ENCODE measurements at places on chromosomes 2 and 18.

GRCh38 chr2:14285812-14286211 lies 346.7 kb upstream of the LRATD1 start:
- peak; percentile 12 for DNase-seq

GRCh38 chr2:175251425-175252041 lies 70.0 kb upstream of the ATP5MC3 start:
- DNase-seq, result peak; percentile 60

DNA sequence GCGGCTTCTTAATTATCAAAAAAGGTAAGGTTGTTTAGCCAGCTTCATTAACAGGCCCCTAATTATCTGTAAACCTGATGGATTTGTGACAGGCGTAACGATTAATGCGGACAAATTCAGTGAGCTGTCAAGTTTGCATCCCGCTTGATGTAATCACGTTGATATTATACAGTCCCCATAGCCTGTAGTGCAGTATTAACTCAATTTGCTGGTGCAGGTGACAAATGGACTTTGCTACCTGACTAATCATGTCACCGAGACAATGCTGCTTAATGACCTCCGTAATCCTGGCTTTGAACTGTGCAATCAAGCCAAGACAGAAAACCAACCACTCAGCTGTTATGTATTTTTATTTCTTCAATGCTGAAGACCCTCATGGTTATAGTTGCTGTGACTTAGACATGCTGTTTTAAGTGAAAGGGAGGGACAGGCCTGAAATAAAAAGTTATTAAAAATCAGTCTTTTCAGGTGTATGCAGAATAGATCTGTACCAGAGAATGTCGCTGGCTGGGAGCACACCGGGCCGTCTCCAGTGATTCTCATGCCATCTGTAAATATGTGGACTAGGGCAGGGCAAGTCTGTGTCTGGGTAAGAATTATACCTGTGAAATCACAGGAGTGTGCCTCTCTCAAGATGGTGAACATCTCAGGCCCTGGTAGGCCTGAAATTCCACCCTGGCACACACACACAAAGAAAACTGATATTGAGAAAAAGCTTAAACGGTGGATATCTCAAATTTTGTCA lies 4.3 kb downstream of the TSHZ1 start:
- DNase-seq, result peak; percentile 91

- no peak for DNase-seq
Measured at GRCh38 chr2:125745514-125745913, 910.4 kb upstream of the GYPC start.

DNA sequence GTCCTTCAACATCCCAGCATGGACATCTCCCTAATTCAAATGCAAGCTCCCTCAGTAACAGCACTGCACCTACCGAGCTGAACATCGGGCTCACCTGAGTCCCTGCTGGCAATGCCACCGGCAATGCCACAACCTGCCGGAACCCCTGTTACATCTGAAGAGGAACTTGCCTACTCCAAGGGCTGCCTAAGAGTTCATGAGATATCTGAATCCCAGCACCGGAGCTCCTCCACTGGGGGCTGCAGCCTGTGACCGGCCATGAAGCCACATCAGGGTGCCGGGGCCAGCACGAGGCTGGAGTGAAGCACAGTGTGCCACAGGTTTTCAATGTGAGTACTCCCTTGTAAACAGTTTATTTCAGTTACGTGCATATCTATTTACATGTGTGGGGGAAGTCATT lies 152.9 kb downstream of the EIPR1 start:
- no peak for DNase-seq

DNA sequence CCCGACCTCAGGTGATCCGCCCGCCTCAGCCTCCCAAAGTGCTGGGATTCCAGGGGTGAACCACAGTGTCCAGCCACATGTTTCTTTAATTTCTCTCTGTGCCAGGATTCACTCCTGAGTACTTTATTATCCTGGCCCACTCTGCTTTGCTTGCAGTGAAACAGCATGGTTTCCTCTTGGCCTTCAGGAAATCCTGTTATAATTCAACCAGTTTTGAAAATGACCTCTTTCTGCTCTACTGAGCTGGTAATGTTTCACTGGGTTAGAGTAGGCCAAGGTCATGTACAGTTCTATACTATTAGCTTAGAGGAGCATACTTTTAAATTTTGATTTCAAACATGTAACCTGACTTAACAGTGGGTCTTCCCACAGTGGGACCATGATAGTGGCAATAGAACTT lies 90.6 kb upstream of the PELI1 start:
- DNase-seq, result no peak

GRCh38 chr2:169036736-169037440 lies 5.8 kb upstream of the ABCB11 start:
- no peak for DNase-seq

DNA sequence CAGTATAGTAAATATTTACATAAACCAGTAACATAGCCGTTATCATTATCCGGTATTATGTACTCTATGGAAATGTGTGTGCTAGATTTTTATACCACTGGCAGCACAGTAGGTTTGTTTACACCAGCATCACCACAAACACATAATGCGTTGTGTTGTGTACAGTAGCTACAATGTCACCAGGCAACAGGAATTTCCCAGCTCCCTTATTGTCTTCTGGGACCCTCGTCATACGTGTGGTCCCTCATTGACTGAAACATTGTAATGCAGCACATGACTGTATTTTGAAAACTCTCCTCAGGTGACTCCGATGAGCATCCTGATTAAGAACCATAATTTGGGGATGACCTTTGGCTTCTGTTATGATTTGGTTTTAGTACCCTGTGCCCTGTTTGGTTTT lies 31.3 kb downstream of the EHD3 start:
- DNase-seq, result no peak

DNA sequence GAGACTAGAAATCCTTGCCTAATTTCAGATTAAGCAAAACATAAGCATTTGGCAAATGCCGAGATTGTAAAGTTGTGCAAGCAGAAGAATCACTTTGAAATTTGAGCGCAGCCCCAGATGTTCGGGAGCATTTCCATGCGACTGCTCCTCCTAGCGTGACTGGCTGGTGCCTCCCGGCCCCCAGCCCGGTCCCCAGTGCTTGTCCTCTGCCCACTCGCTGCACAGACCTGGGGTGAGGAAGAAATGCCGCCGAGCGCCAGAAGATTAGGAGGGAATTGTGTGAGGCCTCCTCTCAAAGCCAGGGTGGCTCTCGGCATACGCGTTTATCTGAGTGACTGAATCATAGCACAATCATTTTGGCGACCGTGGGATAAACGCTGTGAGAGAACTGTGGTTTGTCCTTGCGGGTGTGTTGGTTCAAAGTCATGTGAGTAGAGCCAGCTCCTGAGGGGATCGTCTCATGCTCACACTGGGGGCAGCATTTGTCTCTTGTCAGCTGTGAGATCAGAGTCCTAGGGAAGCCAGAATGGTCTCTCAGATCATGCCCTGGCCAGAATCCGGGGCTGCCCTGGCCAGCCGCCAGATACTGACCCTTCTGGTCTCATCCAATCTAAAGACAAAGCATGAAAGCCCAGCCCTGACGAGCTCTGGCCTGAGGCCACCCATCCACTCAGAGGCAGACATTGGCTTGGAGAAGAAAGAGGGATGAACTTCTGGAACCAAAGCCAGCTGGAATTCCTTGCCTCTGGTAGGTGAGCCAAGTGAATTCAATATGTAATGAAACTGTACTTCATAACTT lies 189.3 kb downstream of the SH3RF3 start:
- no peak for DNase-seq

DNA sequence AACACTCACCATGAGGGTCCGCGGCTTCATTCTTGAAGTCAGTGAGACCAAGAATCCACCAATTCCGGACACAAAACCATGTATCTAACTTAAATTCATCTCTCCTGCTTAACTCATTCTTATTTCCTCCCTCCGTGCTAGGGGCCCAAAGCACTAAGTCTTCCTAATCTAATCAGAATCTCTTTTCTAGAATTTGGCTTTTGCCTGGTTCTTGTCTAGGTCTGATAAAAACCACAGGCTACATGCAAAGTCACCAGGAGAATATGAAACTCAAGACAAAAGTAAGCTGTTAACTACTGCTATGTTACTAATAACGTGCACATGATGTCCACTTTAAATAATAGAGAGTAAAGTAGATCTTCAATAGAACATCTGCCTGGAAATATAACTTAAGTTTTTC lies 69.9 kb downstream of the TRIP12 start:
- no peak for DNase-seq

DNA sequence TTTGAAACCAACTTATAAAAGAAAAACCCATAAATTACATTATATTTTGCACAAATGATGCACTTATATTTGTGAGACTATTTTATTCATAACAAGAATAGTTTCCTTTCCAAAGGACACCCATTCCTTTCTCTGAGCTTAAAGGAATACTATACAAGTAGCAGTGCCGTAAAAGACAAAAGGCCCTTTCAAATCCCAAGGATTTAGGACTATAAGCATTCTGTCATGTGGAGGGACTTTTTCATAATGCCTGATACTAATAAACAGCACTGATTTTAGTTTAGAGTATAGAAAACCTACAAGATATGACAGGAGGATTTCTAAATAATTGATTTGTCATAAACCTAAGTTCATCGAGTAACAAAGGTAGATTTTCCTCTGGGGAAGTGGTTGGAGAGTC lies 1134.2 kb upstream of the ZEB2 start:
- DNase-seq, result no peak

- DNase-seq, result no peak
Measured at GRCh38 chr2:170077830-170078569, 99.9 kb upstream of the MYO3B start.

DNA sequence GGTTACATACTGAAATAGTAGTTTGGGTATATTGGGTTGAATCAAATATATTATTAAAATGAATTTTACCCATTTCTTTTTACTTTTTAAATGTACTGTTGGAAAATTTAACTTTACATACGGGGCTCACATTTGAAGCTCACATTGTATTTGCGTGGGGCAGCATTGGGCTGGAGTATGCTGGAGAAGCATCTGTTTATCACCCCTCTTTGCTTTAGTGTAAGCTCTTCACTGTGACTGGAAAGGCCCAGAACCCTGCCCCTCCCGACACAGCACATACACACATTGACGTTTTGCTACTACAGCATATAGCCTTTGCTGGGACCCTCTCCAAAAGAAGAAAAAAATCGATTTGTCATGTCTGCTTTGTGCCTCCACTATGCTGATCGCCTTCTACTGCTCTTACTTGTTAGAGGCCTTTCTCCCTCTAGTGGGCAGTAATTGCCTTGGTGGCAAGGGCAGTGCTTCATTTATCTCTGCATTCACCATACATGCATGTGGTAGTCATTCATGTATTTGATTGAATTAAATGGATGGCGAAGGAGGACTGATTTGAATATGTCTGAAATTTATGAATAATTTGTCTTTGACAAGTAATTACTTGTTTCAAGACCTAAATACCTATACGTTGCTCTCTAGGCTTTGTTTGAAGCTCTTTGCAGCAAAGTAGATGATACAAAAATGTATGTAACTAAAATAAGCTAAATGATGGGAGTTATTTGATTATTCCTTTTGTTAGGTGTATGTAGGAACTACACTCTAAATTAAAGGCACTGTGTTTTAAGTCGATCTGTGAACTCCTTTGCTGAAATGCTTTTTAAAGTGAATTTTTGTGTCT lies 37.4 kb downstream of the VAPA start:
- DNase-seq, result peak; percentile 83

DNA sequence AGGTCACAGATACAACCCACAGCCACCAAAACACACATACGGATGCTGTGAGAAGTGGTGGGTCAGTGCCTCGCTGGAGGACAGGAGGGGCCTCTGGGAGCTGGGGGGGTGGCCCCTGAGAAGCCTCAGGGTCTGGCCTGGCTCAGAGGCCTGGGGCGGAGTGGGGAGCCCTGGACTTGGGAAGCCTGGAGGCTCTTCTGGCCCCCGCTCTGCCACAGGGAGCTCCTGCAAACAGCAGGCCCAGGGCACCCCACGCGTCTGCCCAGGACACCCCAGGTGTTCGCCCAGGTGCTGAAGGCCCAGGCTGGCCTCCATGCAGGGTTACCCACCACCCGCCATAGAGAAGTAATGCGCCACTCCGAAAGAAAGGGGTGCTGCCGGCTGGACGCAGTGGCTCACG lies 25.9 kb downstream of the THAP4 start:
- no peak for DNase-seq

- peak; percentile 89 for DNase-seq
Measured at GRCh38 chr18:75167759-75168618, 41.0 kb downstream of the PTGR3 start.

DNA sequence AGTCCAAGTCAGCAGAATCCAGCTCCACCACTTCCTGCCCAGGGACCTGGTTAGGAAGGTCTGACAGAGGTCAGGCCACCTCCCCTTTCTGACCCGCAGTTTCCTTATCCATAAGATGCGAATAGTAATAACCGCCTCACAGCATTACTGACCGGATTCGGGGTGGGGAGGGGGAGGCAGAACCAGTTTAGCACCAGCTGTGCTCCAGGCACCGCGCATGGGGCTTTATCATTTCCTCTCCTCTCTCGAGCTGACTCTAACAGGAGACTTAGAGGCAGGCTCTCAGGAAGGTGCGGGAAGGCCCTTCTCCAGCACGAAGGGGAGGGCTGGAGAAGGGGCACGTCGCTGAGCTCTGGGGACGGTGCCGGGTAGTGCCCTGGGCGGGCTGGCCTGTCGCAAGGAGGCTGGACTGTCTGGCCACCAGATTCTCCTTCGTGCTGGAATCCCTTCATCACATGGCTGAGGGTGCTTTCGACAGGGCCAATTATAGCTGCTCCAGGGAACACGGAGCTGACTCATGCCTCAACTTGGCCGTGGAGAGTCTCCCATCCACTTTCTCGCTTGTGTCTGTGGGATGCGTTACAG lies 5.7 kb downstream of the EHD3 start:
- DNase-seq, result no peak

GRCh38 chr2:168085801-168086361 lies 161.5 kb downstream of the STK39 start:
- DNase-seq, result peak; percentile 5

- DNase-seq, result peak; percentile 71
Measured at GRCh38 chr2:120737340-120738101, 1.9 kb downstream of the GLI2 start.

DNA sequence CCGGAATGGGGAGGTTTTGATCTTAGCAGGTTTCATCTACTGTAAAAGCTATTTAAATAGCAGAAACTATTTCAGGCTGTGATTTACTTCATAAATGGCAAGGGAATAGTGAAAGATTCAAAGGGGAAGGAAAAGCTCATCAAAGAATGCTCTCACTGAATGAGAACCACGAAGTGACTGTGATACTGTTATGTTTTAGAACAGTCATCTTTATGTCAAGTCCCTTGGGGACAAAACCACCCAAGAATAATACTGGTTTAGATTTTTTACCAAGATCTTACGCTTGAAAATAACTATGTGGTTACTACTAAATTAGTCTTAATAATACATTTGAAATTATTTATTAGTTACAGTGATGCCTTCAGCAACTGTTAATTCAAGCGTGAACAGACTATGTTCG lies 28.1 kb downstream of the FARSB start:
- DNase-seq, result no peak

DNA sequence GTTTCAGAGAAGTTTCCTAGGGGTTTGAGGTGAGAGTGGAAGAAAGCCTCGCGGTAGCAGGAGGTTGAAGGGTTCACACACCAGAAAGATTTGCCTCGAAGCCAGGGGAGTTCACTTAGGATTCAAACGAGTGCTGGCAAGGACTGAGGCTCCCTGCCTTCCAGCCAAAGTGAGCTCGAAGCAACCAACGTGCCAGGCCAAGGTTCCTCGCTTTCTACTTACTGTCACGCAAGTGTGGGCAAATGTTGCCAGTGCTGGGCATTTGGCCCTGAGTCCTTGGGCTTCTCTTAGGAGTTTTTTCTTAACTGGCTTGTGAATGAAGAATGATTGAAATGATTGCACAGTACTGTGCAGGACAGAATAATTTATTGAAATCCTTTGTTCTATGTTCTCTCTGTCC lies 53.6 kb downstream of the TMEM178A start:
- no peak for DNase-seq

Measured in NCI-H69 (cell line).